ENCODE measurements at places on chromosomes 1 and 21. TPM values are rescaled to one million over a fixed set of nuclear protein-coding genes. Genes with fewer than 3 reads are reported as not detected.

SMCP gene
- not detected for polyA plus RNA-seq

OR2L2 gene
- 0.06 TPM for polyA plus RNA-seq

FALEC gene
- polyA plus RNA-seq: 2.6 TPM

RGS4 gene
- 0.24 TPM for polyA plus RNA-seq

LIN9 gene
- 11.8 TPM for polyA plus RNA-seq

SV2A gene
- polyA plus RNA-seq: 17.8 TPM

PCAT6 gene
- polyA plus RNA-seq: 28.1 TPM

OVAAL gene
- polyA plus RNA-seq: not detected

OR2G6 gene
- polyA plus RNA-seq: not detected

TMEM222 gene
- 17.7 TPM for polyA plus RNA-seq

SMIM11 gene
- polyA plus RNA-seq: 3.5 TPM

BNIPL gene
- 0.59 TPM for polyA plus RNA-seq

NBPF4 gene
- polyA plus RNA-seq: not detected

ID3 gene
- polyA plus RNA-seq: 330 TPM

CYP4A11 gene
- not detected for polyA plus RNA-seq

SPRR2F gene
- 0.44 TPM for polyA plus RNA-seq

GUCA2B gene
- polyA plus RNA-seq: not detected

NBPF3 gene
- polyA plus RNA-seq: 3.7 TPM

LIPI gene
- not detected for polyA plus RNA-seq

TRAF3IP3 gene
- polyA plus RNA-seq: not detected

C1QA gene
- polyA plus RNA-seq: not detected

EVA1C gene
- polyA plus RNA-seq: 3.9 TPM

ZNF684 gene
- 4.7 TPM for polyA plus RNA-seq

MMEL1 gene
- 0.57 TPM for polyA plus RNA-seq

CELSR2 gene
- polyA plus RNA-seq: 11.2 TPM

CFAP107 gene
- not detected for polyA plus RNA-seq

PRXL2B gene
- polyA plus RNA-seq: 25.6 TPM

OR6N1 gene
- polyA plus RNA-seq: not detected

DNALI1 gene
- 25.6 TPM for polyA plus RNA-seq

CDCA8 gene
- 37.9 TPM for polyA plus RNA-seq

URB2 gene
- 7.6 TPM for polyA plus RNA-seq

NPHS2 gene
- polyA plus RNA-seq: not detected

CDK18 gene
- 17.3 TPM for polyA plus RNA-seq
